Activated T-helper 17 cell treated with anti-CD3 and anti-CD28 coated beads, Interleukin-2, amount 50 U/mL, for 72 hours (primary cell): ENCODE measurements at places on chromosomes 2 and 18. TPM values are rescaled to one million over a fixed set of nuclear protein-coding genes. Genes with fewer than 3 reads are reported as not detected.

The HOXD11 gene
- not detected for total RNA-seq

The WDCP gene
- 19.0 TPM for total RNA-seq

The ZSWIM2 gene
- not detected for total RNA-seq

The HAT1 gene
- 47.5 TPM for total RNA-seq

The SGPP2 gene
- total RNA-seq = 3.0 TPM

The FABP1 gene
- not detected for total RNA-seq

The IL36A gene
- total RNA-seq = not detected

The LIMS3 gene
- 2.8 TPM for total RNA-seq

The SLC4A1AP gene
- 25.5 TPM for total RNA-seq

The IL1RL1 gene
- 0.24 TPM for total RNA-seq

The ELOA2 gene
- total RNA-seq = not detected

The TMEM37 gene
- total RNA-seq = not detected

The AP1S3 gene
- 6.3 TPM for total RNA-seq

The FARSB gene
- 48.6 TPM for total RNA-seq

The MLPH gene
- total RNA-seq = not detected

The ATG9A gene
- 81.3 TPM for total RNA-seq

The CCDC88A gene
- total RNA-seq = 14.3 TPM

The C1GALT1C1L gene
- total RNA-seq = not detected

The HRH4 gene
- 3.8 TPM for total RNA-seq
